Activated naive CD4-positive, alpha-beta T cell treated with anti-CD3 and anti-CD28 coated beads, Interleukin-2, amount 50 U/mL, for 16 hours (primary cell): ENCODE measurements at places on chromosomes 1 and 21.

GRCh38 chr1:155179112-155180031 lies 5.7 kb downstream of the TRIM46 start:
- DNase-seq, result no peak

DNA sequence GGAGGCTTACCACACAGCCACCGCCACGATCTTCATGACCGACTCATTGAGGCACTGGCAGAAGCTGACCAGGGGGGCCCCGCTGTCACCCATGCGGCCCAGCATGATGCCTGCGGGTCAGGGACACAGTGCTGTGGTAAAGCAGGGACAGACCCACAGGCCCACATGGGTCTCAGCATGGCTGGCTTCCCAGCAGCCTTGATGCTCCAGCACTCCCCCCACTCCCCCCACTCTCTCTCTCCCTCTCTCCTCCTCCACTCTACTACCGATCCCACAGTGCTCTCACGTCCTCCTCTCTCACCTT lies 31.4 kb downstream of the PODN start:
- DNase-seq, result no peak

DNA sequence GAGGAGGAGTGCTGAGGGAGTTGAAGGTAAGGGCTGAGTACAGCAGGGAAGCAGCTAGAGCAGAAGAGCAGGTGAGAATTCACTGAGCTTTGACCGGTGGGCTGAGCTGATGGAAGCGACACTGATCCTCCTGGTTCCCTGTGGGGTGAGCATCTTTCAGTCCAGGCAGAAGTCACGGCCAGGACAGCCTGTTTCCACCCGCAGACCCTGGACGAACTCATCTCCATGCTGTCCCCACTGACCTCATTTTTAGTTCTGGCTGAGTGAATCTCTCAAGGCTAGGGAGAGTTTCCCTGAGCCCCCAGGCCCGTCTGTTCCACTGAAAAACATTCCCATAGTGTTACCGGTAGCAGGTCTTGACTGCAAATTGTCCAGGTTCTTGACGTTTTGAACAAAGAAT lies 31.5 kb downstream of the FAM163A start:
- no peak for DNase-seq

DNA sequence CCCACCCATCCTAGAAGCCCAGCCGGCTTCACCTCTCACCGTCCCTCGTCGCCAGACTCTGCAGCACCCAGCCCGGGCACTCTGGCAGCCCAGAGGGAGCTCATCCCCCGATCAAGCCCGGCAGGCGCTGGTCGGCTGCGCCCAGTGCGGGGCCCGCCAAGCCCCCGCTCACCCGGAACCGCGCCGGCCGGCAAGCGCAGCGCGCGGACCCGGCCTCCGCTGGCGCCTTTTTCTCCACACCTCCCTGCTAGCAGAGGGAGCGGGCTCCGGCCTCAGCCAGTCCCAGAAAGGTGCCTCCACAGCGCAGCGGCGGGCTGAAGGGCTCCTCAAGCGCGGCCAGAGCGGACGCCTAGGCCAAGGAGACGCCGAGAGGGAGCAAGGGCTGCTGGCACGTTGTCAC lies 2023.3 kb downstream of the NCAM2 start:
- DNase-seq, result no peak

DNA sequence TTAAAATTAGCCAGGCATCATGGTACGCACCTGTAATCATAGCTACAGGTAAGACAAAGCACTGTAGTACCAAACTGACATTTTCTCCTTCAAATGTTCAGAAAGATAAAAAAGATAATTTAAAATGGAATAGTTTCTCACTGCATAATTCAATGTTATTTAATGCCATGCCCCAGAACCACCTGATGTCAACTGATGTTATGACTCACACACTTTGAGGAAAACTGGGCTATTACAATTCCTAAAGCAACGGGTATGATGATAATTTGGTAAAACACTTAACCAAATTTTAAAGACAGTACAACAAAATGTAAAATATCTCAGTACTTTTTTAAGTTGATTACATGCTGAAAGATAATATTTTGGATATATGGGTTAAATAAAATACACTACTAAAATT lies 22.9 kb upstream of the PLEKHO1 start:
- no peak for DNase-seq

DNA sequence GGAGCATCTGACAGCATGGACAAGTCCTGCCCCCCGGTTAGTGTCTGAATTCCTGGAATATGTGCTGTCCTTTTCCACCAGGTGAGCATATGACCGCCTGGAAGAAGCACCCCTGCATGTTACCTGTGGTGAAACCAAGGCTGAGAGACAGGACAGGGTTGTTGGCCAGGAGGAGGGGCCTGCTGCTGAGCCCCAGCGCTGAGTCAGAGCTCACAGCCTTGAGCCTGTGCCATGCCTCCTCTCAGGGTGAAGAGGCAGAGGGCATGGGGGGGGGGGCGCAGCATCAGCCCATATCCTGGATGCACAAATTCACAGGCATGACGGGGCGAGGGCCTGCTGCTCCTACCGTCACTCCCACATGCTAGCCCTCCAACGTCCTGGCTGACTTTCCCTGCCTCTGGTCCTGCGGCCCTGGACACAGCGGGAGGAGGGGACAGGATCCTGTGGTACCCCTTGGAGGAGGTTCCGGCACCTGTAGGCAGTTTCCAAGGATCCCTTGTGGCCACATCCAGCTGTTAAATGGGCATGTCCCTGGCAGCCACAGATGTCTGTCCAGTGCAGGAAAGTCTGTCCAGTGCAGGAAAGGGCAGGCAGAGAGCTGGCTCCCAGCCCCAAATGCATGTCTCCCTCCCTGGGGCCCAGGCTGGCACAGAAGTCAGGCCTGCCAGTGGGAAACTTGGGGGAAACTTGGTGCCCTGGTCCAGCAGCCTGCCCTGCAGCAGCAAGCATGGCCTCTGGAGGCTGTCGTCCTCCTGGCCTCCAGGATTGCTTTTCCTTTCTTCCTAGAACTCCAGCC lies 23.9 kb downstream of the TTC34 start:
- DNase-seq, result no peak

DNA sequence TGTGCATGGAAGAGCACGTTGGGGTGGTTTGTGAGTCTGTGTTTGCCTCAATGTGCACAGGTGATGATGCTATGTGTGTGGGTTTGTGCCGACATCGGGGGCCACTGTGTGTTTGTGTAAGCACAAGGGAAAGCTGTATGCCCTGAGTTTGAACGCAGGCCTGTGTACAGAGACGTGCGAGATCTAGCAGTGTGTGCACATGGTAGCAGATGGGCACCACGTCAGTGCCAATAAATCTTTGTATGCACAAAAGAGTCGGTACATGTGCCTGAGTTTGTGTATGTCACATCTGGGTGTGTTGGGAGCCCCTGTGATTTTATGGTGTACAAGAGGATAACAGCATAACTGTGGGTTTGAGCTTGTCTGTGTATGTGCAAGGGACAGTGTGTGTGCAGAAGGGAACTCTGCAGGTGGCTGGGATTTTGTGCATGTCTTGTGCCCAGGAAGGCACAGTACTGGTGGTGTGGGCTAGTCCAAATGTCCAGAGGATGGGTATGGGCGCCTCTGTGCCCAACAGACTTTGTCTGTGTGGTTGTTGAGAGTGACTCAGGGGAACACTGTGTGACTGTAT lies 32.0 kb upstream of the WASF2 start:
- peak; percentile 24 for DNase-seq

GRCh38 chr1:92587445-92587844 lies 100.7 kb upstream of the GFI1 start:
- DNase-seq, result peak; percentile 24

- DNase-seq, result peak; percentile 74
Measured at GRCh38 chr1:21216835-21217811, 40.4 kb upstream of the EIF4G3 start.

DNA sequence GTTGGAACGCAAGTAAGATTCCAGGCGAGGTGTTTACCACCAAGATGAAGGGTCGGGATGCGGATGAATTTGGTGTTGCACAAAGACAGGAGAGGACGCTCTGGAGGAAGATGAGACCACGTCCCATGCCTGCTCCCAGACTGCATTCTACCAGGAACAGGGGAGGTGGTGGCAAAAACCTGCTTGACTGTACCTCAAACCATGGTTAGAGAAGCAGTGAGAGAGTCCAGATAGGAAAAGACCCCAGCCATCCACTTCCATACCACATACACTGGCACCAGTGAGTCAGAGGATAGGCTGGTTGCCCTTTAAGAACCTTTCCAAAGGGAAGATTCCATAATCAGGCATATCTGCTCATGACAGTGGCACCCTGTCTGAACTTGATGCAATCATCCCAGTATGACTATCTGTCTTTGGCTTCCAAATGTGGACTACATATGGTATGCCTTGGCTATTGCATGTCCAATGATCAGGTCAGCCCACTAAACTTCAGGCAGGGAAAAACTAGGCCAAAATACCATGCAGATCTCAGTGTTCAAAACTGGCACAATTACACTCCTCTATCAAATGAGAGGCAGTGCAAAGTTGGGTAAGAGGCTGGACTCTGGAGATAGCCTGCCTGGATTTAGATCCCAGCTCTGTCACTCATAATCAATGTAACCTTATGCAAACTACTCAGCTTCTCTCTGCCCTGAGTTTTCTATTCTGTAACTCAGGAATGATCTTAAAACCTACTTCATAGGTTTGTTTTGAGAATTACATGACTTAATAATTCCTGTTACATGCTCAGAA lies 20.6 kb downstream of the NPR1 start:
- DNase-seq, result no peak

- no peak for DNase-seq
Measured at GRCh38 chr1:234870020-234870981, 258.3 kb downstream of the TOMM20 start.

GRCh38 chr1:27891196-27891889 lies 19.0 kb downstream of the THEMIS2 start:
- no peak for DNase-seq

DNA sequence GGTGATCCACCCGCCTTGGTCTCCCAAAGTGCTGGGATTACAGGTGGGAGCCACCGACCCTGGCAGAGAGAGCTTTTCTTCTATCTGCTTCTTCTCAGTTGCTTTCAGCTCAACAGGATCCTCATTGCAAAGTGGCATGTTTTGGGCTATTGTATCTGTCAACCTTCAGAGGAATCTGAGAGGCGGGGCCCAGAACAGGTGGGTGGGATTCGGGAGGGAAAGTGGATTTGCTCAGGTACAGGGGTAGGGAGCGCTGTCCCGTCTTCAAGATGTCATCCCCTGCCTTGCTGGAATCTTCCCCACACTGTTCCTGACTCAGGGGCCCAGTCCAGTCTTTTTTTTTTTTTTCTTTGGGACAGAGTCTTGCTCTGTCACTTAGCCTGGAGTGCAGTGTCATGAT lies 26.9 kb upstream of the RCC2 start:
- no peak for DNase-seq

DNA sequence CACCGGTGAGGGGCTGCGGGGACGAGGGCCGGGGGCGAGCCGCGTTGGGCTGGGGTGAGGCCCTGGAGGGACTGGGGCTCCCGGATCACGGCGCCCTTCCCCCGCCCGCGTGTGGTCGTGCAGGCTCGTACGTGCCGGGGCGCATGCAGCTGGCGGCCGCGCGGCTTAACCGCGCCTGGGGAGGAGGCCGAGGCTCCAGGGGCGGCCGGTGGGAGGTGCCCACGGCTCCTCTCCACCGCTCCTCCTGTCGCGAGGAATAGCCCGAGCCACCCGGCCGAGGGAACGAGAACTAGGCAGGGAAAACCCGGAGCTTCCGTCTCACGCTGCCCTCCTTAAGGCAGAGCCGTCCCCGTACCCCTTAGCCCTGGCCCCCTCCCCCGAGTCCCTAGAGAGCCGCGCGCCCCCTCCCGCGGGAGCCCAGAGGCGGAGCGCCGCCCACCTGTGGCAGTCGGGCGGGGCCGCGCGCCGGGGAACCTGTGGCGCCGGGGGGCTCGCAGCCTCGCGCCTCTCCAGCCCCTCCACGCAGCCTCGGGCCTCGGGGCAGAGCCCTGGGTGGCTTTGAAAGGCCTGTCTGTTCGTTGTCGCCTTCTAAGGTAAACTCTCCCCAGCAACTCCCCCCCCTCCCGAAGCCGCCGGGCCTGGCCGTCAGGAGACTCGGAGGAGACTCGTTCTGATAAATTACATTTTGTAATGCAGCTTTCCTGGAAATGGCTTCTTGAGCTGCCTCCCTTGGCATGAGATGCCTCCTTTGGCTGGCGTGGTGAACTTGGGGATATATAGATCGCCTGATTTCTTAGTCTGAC lies 746 bp downstream of the AK4 start:
- peak; percentile 42 for DNase-seq

- DNase-seq, result peak; percentile 16
Measured at GRCh38 chr1:210250998-210251679, 18.5 kb downstream of the SERTAD4 start.

DNA sequence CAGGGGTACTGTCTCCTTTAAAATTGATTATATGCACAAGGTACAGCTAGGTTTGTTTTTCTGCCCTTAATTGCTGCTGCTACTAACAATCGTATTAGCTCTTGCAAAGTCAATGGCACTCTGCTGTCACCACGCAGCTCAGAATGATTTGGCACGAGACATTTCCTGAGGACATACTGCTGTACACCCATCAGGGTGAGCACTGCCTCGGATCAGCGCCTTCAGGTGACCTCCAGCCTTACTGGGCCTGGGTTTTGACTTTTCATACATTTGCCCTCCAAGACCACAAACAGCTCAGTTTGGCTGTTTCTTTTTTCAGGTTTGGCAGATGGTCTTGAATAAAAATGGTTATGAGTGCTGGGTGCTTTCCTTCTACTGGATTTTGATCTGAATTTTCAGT lies 110.9 kb downstream of the NTPCR start:
- no peak for DNase-seq

- DNase-seq, result no peak
Measured at GRCh38 chr21:42373908-42374455, 7.6 kb upstream of the TFF1 start.

DNA sequence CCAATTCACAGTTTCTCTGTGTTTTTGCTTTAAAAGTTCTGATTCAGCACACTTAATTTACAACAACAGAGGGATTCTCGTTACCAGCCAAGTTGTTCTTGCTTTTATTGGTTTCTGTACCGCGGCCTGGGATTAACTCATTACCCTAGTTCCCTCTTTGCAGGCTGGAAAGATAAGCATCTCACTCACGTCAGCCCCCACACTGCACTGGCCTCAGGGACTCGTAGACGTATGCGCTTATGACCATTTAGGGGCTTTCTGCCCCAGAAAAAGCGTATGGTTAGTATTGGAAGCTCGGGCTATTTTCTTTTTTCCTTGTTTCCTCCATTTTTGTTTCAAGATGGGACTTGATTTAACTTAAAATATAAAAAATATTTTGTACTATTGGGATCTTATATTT lies 76.0 kb downstream of the POFUT2 start:
- no peak for DNase-seq

DNA sequence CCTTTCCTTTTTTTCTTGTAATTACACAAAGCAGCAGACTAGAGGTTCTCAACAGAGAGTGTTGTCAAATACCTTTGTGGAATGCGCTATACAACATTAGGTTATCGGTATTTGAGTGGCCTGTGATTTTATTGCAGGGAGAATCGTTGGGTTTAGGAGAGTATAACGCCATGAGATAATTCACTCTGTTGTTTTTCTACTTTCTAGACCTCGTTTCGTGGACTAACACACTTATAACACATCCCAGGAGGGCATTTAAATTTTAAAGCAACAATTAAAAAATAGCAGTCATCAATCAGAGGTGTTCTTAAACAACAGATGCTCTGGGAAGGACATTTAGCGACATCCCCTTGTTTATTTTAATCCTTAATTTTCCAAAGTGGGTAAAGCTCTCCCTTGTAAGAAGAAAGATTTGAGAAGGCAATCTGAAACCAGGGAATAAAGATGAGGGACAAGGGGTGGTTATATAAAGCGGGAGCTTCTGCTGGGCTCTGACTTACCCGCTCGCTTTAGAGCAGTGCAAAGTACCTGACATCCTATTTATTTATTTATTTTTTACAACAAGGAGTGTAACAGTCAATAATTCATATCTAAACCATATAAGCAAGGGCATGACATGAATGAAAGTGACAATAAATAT lies 4.9 kb downstream of the PBX1 start:
- no peak for DNase-seq
